GM23338 (cell line): ENCODE measurements at places on chromosomes 6 and 20. TPM values are rescaled to one million over a fixed set of nuclear protein-coding genes. Genes with fewer than 3 reads are reported as not detected.

GRCh38 chr6:90110971-90111370 lies 185.7 kb downstream of the BACH2 start:
- DNase-seq, result no peak

GCNT2 gene
- polyA plus RNA-seq, result 27.2 and 28.3 TPM in 2 replicates

CFAP61 gene
- polyA plus RNA-seq, result 0.21 TPM in 1 of 2 replicates, not detected in the other

SYNDIG1 gene
- polyA plus RNA-seq, result 2.8 and 3.0 TPM in 2 replicates

FBXO5 gene
- 41.3 and 51.2 TPM in 2 replicates for polyA plus RNA-seq

DNA sequence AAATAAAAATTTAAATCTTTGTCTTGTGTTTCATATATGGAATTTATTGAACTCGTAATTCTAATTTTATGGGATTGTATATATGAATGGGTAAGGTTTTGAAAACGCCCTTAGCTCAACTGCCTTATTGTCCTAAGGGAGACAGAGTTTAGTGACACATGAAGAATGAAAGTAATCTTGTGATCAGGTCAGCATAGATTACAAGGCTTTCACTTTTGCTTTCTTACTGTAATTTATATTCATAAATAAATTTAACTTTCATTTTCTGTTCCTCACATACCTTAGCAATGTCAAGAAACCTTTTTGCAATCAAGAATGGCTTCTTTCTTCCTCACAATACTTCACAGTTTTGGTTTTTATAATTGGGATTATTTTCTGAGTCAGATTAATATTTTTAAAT lies 14.4 kb downstream of the KPNA5 start:
- DNase-seq, result no peak

DNA sequence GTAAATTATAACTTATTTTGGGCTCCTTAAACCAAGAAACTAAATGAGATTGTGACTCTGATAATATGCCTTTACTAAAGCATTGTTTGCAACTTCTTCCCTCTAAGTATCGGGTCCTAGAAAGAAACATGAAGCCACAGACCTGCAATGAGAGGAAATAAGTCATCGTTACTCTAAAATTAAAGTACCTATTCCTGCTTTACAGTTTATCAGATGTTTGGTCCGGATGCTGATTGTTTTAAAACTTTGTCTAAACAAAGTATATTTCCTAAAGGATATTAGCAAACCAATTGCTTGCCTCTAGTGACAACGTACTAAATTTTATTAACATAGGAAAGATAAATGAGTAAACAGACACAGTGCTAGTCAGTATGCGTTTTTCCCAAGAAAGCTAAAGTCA lies 216.8 kb downstream of the GJA1 start:
- DNase-seq, result no peak

DNA sequence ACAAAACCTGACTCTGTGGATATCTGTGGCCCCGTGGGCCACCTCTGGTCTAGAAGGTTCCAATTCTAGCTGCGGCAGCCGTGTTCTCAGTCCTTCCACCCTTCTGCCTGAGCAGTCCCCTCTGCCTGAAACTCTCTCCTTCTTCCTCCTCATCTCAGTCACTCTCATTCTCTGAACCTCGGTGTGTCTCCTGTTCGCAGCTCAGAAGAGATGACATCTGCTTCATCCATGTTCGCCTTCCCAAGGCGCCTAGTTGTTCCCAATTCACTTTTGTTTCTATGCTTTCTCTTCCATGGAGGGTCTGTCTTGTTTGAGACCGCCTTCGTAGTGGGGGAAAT lies 95.5 kb downstream of the CEBPB start:
- DNase-seq, result no peak

- DNase-seq, result peak; percentile 86
Measured at GRCh38 chr6:161273274-161273751, 548 bp downstream of the AGPAT4 start.

DNA sequence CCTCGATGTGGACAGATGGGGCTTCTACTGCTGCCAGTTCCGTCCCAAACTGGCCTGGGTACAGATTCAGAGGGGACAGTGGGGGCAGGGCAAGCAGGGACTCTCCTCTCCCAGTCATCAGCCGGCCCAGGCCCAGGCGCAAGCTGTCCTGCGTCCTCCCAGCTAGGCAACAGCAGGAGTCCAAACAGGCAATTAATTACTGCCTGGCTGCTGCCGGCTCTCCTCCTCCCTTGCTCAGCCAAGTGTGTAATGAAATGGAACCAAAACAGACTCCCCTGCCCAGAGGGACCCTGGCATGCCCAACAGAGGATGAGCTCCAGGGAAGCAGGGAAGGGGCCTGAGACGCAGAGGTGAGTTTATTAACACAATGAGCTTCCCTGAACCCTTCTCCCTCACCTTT lies 17.8 kb upstream of the SLC32A1 start:
- DNase-seq, result peak; percentile 28

ADAT2 gene
- 6.9 and 7.4 TPM in 2 replicates for polyA plus RNA-seq

TREML2 gene
- 0.19 TPM in 1 of 2 replicates, not detected in the other for polyA plus RNA-seq

CCN6 gene
- 0.65 and 0.73 TPM in 2 replicates for polyA plus RNA-seq

HLA-DOB gene
- polyA plus RNA-seq, result not detected in 2 replicates

TNXB gene
- 1.1 and 2.0 TPM in 2 replicates for polyA plus RNA-seq

BCAS4 gene
- polyA plus RNA-seq, result 22.0 and 24.8 TPM in 2 replicates

POPDC3 gene
- polyA plus RNA-seq, result 5.7 and 6.9 TPM in 2 replicates

- DNase-seq, result no peak
Measured at GRCh38 chr20:3563133-3563532, 92.3 kb downstream of the ATRN start.

GRCh38 chr6:119347466-119348095 lies 2.0 kb downstream of the MAN1A1 start:
- DNase-seq, result peak; percentile 9

IRF4 gene
- polyA plus RNA-seq, result 1.9 and 4.1 TPM in 2 replicates

- DNase-seq, result no peak
Measured at GRCh38 chr20:50913690-50914375, 17.4 kb downstream of the ADNP start.

TRIM15 gene
- 0.21 and 0.26 TPM in 2 replicates for polyA plus RNA-seq

DNA sequence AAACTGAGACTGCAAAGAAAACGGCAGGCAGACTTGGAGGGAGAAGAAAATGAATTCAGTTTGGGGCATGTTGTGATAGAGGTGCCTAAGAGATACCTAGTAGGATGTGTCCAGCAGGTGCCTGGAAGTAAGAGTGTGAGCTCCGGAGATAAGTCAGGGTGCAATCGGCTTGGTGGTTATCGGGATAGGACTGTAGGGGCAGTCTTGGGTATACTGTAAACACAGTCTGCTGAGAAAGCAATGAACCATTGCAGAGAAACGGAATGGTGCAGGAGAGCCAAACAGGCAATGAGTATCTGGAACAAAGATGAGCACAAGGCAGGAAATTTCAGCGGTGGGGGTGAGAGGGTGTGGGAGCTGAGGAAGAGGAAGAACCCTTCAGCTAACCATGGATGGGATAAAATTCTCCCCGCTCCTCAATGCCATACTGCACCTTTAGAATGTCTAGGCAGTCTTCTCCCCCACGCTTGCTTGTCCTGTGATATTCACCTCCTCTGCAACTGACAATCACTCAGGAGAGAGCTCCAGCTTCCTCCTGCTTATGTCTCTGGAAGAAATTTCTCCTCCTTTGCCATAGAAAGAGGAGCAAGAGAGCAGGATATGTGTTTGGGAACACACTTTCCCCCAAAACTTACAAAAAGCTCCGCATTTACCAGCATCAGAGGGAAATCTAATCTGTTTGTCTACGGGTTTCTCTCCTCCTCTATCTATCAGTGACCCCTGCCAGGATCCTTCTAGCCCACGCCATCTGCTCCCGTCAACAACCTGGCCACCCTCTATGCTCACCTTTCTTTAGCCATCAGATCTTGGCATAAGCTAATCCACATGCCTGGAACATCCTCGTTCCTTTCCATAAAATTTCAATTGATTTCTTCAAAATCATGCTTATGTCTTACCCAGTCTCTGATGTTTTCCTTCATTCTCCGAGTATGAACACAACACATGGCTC lies 381.7 kb upstream of the JARID2 start:
- peak; percentile 62 for DNase-seq

DNA sequence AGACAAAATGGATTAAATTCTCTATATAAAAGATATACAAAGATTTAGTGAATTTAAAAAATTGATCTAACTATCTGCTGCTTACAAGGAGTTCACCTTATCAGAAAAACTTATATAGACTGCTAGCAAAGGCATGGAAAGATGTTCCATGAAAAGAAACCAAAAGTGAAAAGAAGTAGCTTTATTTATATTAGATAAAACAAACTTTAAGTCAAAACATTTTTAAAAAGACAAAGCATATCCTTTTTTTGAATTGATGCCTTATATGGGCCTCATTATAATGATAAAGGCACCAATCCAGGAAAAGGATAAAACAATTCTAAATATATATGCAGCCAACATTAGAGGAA lies 334.2 kb downstream of the MEI4 start:
- no peak for DNase-seq

GRCh38 chr20:46995561-46996142 lies 101.0 kb downstream of the EYA2 start:
- no peak for DNase-seq

DNA sequence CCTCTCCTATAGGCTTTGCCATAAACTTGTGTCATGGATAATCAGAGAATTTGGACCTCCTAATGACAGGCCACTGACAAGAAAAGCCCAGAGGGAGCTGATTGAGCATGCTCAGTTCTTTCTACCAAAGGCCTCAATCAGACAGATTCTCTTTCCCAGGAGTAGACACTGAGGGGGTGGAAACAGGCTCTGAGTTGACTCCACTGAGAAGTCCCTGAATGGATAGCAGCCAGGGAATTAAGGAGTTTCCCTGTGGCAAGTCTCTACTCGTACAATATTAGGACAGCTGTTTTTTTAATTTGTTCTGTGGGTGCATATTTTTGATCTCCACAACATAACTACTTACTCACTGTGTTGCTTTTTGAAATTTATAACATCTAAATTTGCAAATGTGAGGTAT lies 63.3 kb downstream of the SLC16A10 start:
- no peak for DNase-seq

KCNQ2 gene
- polyA plus RNA-seq, result 67.9 and 68.5 TPM in 2 replicates

GRCh38 chr6:32173051-32173727 lies 2.7 kb downstream of the AGPAT1 start:
- DNase-seq, result peak; percentile 51

TMEM151B gene
- polyA plus RNA-seq, result 0.91 and 1.5 TPM in 2 replicates

DNA sequence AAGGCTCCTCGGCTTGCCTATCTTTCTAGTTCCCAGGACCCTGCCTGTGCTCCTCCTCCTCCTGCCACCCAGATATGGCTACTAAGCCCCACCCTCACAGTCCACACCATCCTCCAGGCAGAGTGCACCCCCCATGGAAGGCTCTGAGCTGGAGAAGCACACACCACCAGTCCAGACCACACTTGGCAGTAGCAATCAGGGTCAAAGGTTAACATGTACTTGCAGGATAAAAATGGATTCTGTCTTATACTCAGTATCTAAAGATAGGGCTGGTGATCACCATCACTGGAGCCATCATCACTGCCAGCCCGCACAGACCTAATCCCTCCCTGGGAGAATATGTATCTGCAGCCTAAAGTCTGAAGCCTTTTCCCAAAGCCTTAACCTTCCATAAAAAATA lies 83.4 kb downstream of the PRKN start:
- DNase-seq, result no peak

DNA sequence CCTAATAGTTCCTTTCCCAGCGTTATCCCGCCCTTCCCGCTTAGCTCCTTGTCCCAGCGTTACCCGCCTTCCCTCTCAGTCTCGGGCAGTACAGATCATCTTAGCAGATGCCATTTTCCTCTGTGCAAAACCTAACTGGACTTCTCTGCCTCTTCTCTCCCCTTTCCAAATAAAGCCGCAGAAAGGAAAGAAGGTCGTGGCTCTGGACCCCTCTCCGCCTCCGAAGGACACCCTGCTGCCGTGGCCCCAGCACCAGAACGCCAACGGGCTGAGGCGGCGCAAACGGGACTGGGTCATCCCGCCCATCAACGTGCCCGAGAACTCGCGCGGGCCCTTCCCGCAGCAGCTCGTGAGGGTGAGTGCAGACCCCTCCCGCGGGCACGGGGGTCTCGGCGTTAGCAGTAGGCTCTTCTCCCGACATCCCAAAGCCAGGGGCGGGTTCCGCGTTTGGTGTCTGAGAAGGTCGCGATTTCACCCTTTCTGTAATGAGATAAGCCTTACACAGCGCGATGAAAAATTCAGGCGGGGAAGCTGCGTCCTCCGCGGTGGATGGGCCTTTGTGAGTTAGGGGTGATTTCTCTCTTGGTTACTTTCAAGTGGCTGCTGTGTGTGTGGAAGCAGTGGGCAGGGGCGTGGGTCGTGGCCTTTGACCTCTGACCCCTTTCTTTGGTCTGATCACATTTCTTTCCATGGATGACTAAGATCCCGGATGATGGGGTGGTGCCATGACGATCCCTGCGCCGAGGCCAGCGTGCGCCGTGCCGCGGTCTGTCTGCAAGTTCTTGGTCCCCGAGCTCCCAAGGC lies 292.7 kb downstream of the TAF4 start:
- DNase-seq, result no peak
